ENCODE measurements at places on chromosomes 5 and 9. TPM values are rescaled to one million over a fixed set of nuclear protein-coding genes. Genes with fewer than 3 reads are reported as not detected.
A peak's percentile ranks its signal among the peaks of the same experiment; 100 is the strongest.

GRCh38 chr9:89077519-89077918 lies 86.3 kb downstream of the S1PR3 start:
- no peaks in the 10 kb centered on the region for H3K36me3 ChIP-seq
- DNase-seq: no peak
- peaks cover 41% of the 10 kb centered on the region for H3K27me3 ChIP-seq
- H3K4me1 ChIP-seq: no peaks in the 10 kb centered on the region
- no peak overlapping the region for H3K27ac ChIP-seq

PGM5 gene
- polyA plus RNA-seq: not detected

DNA sequence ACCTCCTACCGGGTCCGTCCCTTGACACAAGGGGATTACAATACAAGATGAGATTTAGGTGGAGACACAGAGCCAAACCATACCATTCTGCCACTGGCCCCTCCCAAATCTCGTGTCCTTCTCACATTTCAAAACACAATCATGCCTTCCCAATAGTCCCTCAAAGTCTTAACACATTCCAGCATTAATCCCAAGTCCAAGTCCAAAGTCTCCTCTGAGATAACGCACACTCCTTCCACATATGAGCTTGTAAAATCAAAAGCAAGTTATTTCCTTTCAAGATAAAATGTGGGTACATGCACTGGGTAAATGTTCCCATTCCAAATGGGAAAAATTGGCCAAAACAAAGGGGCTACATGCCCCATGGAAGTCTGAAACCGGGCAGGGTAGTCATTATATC lies 463.9 kb upstream of the CDH9 start:
- no peaks in the 10 kb centered on the region for H3K27me3 ChIP-seq
- no peak overlapping the region for H3K27ac ChIP-seq
- no peaks in the 10 kb centered on the region for H3K4me1 ChIP-seq
- no peak for DNase-seq
- no peak overlapping the region for H3K4me3 ChIP-seq

- no peak for DNase-seq
- H3K27ac ChIP-seq: no peak overlapping the region
- no peak overlapping the region for H3K4me3 ChIP-seq
Observed at GRCh38 chr5:156755421-156756087, 94.5 kb upstream of the PPP1R2B start.

NFIB gene
- polyA plus RNA-seq: not detected

DNA sequence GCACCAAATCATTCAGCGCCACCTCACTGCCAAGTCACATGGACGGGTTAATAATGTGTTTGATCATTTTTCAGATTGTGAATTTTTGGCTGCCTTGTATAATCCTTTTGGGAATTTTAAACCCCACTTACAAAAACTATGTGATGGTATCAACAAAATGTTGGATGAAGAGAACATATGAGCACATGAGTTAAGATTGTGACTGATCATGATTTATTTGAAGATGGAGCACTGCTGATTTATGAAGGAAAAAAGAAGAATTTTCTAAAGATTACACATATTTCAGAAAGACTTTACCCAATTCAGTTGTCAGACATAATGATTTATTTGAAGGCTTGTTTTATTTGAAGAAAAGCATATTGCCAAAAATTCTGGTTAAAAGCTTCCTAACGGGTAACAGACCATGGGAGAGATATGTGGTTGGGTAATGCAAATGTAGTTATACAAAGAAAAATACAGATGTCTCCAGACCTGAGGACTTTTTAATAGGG lies 37.4 kb downstream of the TNFAIP8 start:
- H3K27me3 ChIP-seq: no peaks in the 10 kb centered on the region
- H3K4me3 ChIP-seq: no peak overlapping the region
- DNase-seq: no peak

- H3K27me3 ChIP-seq: peaks cover 5% of the 10 kb centered on the region
- H3K36me3 ChIP-seq: peaks cover 8% of the 10 kb centered on the region
- no peak overlapping the region for H3K4me3 ChIP-seq
Observed at GRCh38 chr9:80995759-80996158, 693.6 kb downstream of the TLE1 start.

GRCh38 chr9:116288658-116289057 lies 135.1 kb downstream of the PAPPA start:
- no peak overlapping the region for H3K27ac ChIP-seq
- peaks cover 19% of the 10 kb centered on the region for H3K27me3 ChIP-seq
- no peaks in the 10 kb centered on the region for H3K4me1 ChIP-seq
- H3K36me3 ChIP-seq: no peaks in the 10 kb centered on the region
- H3K4me3 ChIP-seq: no peak overlapping the region

DNA sequence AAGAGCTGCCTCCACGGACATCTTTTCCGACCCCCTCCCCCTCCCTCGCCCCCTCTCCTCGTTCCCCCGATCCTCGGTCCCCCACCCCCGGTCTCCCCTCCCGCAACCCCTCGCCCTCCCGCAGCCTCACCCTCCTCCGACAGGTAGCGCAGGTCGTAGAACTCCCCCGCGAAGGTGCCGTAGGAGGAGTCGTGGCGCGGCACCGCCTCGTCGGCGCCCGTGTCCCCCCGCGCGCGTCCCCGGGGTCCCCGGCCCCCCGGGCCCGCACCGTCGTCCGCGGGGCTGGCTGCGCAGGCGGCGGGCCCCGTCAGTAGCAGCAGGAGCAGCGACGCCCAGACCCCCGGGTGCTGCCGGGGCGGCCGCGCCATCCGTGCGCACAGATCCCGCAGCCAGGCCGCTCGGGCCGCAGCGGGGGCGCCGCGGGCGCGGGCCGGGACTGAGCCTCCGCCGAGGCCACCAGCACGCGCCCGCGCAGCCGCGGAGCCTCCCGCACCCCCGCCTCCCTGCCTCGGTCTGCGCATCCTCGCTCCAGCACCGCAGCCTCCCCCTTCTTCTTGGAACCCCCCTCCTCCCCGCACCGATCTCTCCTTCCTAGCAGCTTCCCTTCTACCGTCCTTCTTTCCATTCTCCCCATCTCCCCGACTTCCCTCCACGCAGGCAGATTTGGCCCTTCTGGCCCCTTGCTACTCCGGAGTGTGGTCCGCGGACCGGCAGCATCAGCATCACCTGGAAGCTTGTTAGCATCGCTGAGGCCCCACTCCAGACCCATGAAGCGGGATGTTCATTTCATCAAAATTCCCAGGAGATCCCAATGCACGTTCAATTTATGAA lies at the start of gene FRRS1L:
FRRS1L (minus strand) TSS at position 479 of the 831 bp plus-strand sequence; CDS start at position 368, 111 bp downstream.
- peaks cover 43% of the 10 kb centered on the region for H3K27me3 ChIP-seq
- peak within 1 kb of the TSS; percentile 70 for H3K4me3 ChIP-seq
- no peak within 1 kb of the TSS for H3K27ac ChIP-seq
- peaks cover 4% of the 10 kb centered on the region for H3K4me1 ChIP-seq

TMEM252 gene
- polyA plus RNA-seq: not detected

DNA sequence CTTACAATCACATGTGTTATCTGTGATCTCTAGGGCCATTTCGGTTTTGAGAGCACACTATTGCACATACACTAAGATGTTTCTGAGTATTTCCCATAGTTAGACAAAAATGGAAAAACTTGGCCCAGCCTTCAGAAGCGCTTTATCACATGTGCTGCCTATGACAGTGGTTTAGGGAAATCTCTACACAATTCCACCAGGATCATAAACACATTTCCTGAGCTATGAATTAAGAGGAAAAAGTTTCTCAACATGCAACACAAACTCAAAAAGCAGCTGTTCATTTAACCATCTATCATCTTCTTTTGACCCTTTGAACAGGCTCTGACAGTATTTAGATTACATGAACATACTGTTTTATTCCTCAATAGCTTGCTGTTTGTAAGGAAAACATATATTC lies 15.1 kb downstream of the FGF1 start:
- H3K27me3 ChIP-seq: no peaks in the 10 kb centered on the region
- DNase-seq: no peak
- H3K36me3 ChIP-seq: no peaks in the 10 kb centered on the region
- no peak overlapping the region for H3K27ac ChIP-seq

ALDOB gene
- polyA plus RNA-seq: not detected

DNA sequence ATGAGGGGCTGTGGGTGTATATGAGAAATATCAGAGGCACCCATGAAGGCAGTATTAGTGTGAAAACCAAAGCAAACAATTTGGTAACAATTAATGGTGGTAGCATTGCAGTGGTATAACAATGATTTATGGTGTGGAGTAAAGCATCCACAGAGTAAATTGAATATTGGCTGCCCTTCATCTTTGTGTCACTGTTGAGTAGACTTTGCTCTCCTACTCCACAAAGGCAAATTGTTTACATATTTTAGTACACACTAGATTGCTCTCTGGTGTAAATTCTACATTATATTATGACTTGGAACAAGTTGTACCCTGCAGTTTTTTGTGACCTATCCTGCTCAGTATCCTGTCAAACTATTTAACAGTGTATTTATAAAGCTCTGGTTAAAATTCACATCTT lies 455.5 kb upstream of the RORB start:
- no peak overlapping the region for H3K4me3 ChIP-seq
- H3K36me3 ChIP-seq: no peaks in the 10 kb centered on the region
- no peak overlapping the region for H3K27ac ChIP-seq
- H3K4me1 ChIP-seq: no peaks in the 10 kb centered on the region
- DNase-seq: no peak

Measured in naive thymus-derived CD8-positive, alpha-beta T cell (primary cell).